GM23248 (cell line): ENCODE measurements at places on chromosomes 12 and 14. TPM values are rescaled to one million over a fixed set of nuclear protein-coding genes. Genes with fewer than 3 reads are reported as not detected.
A peak's percentile ranks its signal among the peaks of the same experiment; 100 is the strongest.

BIN2 gene
- total RNA-seq = not detected in 2 replicates

SDR9C7 gene
- total RNA-seq = not detected in 2 replicates

ANG gene
- 3.6 and 3.8 TPM in 2 replicates for total RNA-seq

LRP1 gene
- total RNA-seq = 257 and 296 TPM in 2 replicates

SRGAP1 gene
- total RNA-seq = 12.4 and 13.0 TPM in 2 replicates

IFT81 gene
- total RNA-seq = 9.5 and 9.7 TPM in 2 replicates

MMP19 gene
- total RNA-seq = 17.6 and 26.3 TPM in 2 replicates

RERG gene
- total RNA-seq = not detected in 2 replicates

GRCh38 chr14:105117257-105117646 lies 51.3 kb downstream of the JAG2 start:
- DNase-seq = no peak

DNA sequence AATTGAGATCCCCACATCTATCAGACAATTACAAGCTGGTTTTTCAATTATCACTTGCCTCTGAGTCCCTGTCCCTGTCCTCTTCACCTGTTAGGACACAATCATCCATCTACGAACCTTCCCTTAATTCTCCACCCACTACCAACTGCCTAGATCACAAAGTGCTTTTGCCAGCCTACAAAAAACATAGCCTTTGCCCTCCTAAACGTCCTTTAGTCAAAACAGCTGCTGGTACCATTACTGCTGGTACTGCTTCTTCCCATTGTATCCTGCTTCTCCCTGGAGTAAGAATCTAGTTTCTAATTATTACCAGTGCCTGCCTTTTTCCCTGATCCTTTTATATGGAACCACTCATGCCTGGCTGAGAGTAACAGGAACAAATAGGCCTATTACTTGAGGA lies 82.1 kb downstream of the CPNE8 start:
- DNase-seq = no peak

- no peak for DNase-seq
Observed at GRCh38 chr12:2466211-2466610, 328.6 kb upstream of the FKBP4 start.

GRCh38 chr14:95255487-95255886 lies 64.2 kb downstream of the CLMN start:
- DNase-seq = no peak

DNA sequence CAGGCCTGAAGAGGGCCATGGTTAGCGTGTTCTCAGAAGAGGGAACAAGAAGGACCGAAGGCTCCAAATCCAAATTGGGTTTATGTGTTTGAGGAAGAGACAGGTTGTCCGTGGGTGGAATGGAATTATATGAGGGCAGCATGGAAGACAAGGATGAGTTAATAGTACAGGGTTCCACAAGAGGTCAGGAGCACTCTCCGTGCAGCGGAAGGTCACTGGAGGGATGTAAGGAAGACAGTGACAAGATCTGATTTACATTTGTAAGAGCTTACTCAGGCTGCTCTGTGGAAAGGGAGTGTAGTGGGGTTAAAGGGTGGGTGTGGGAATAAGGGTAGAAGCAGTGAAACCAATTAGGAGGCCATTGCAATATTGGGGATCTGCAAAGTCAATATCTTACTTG lies 97.0 kb downstream of the TPH2 start:
- no peak for DNase-seq

DNA sequence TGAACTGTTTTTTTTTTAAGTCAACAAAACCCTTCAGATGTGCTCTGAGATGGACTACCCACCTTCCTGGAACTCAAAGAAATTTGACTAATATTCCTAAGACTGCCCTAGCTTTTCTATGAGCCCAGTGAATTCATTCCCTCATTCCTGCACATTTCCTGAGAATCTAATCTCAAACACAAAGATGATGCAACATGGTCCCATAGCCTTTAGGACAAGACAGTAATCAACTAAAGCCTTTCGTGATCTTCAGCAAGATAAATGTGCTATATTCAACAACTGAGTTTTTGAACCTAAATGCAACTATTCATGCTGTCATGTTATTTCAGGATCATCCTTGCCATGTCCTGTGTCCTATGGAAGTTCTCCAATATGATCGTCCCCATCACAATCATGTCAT lies 5.0 kb downstream of the SETD3 start:
- no peak for DNase-seq

GRCh38 chr14:78202976-78203375 lies 32.8 kb downstream of the NRXN3 start:
- DNase-seq = no peak

- DNase-seq = peak; percentile 64
Observed at GRCh38 chr14:104137297-104138097, 890 bp upstream of the KIF26A start.

- no peak for DNase-seq
Observed at GRCh38 chr14:101033446-101034165, 130.1 kb upstream of the RTL1 start.

- DNase-seq = no peak
Observed at GRCh38 chr12:121921066-121921465, 2.7 kb downstream of the CFAP251 start.

- DNase-seq = peak; percentile 35
Observed at GRCh38 chr12:93780101-93780641, 103.0 kb downstream of the CRADD start.

DNA sequence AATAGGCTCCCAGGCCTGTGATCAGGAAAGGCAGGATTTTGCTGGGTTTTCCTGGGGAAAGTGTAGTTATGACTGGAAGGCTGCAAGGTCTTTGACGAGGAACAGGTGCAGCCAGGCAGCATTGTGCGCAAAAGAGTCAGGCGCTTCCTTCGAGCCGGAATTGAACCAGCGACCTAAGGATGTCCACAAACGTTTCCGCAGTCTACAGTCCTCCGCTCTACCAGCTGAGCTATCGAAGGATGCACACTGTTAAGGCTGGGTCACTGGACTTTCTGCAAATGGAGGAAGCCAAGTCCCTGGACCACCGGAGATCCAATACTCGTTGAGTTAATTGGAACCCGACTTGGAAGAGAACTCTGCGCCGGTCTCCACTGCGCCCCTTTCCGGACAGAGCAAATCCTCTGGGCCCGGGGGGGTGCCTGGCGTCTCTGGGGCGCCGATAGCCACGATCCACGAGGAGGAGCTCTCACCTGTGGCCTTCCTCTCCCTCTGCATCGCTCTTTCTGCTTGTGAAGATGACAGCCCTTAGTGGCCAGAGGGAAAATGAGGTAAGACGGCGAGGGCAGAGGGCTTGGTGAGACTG lies 18.4 kb upstream of the OR6S1 start:
- no peak for DNase-seq

DNA sequence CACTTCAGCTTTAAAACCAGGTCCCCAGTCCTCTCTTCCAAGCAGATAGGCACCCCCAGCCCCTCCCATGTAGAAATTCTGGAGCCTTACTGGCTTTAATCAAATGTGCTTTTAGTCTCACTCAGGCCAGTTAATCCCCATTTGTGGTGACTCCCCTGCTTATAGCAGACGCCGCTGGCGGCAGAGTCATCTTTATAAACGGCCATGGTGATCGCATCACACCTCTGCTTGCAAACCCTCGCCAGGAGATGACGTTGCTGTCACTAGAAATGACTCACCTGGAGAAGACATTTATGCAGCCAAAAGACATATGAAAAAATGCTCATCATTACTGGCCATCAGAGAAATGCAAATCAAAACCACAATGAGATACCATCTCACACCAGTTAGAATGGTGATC lies 369.3 kb downstream of the VRK1 start:
- DNase-seq = peak; percentile 2

DNA sequence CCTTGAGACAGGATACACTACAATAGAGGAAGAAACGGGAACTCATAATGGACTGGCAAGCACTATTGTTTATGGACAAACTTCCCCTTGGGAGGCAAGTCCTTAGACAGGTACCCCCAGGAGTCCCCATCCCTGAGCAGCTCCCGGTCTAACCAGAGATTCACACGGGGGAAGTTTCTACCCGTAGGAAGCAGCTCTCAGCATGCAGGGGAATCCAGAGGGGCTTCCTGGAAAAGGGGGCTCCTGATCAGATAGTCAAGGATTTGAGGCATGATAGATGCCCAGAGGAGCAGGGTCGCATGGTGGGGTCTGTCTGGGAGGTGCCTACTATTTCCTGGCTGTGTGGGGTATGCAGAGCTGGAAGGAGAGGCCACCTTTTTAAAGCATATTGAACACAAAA lies 282.4 kb upstream of the RTL1 start:
- no peak for DNase-seq

GRCh38 chr12:32273712-32274111 lies 125.6 kb upstream of the FGD4 start:
- no peak for DNase-seq

DNA sequence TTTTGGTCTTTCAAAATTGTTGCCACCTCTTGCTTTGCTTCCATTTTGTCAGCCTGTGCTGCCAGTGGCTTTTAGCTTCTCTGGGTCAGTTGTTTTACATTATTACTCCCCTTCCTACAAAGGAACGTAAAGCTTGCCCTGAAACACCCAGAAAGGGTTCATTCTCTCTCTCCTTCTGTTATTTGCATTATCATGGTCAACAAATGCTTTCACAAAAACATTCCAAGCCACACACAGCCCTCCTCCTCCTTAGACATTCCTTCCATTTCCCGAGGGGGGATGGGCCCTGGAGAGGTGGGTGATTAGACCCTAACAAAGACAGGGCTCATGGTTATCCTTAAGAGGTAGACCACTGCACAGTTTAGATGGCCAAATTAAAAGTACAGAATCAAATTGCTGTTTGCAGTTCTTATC lies 60.4 kb upstream of the SINHCAF start:
- no peak for DNase-seq

GRCh38 chr12:49131894-49132461 lies 783 bp upstream of the TUBA1B start:
- peak; percentile 76 for DNase-seq

- no peak for DNase-seq
Observed at GRCh38 chr12:95787274-95787818, 3.2 kb downstream of the NTN4 start.

DNA sequence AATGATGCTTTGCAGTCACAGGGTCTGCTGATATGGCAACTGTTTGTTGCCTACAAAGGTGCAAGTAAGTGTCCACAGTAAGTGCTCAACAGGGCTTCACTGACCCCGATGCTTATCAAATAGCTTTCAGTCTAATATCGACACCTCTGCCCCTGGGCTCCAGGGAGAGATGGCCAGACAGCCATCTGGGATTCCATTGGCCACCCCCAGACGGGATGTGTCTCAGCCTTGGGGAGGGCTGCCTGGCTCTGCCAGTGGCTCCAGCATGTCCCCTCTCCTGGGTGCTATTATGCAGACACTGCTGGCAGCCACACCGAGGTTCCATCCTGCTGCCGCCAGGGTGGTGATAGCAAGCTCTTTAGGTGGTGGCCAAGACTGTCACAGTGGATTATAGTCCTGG lies 57.4 kb downstream of the DGLUCY start:
- DNase-seq = no peak

GRCh38 chr12:29159661-29160060 lies 10.6 kb downstream of the FAR2 start:
- no peak for DNase-seq

DNA sequence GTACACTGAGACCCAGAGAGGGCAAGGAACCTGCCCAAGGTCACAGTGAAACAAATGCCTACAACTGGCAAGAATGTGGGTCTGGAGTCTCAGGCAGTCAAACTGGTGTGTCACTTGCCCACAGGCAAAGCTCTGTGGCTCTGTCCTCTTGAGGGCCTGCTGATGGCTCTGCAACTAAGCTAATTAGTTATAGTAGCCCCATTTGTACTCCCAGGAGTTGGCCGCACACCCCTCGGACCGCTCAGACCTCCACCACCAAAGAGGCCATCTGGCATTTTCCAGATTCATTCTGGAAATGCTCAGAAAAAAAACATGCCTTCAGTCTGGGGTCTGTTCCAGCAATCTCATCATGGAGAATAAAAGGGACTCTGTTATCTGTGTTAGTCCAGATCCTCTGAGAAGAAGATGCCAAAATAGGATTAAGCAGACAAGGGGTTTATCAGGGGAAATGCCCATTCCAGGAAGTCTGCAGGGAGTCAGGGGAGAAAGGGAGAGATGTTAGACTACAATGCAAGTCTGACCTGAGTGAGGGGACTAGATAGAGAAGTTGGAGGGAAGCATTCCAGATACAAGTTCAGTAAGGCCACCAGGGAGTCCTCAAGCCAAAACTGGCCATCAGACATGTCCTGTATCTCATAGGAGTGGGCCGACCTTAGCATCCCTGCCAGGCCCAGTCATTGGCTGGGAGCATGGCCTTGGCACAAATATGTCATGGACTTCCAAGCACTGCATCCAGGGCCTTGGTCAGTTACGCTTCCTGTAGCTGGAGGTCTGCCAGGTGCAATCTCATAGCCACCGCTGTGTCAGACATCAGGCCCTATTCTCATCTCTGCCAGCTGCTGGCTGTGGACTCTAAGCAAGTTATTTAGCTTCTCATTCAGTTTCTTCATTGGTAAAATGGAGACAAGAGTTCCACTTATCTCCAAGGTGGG lies 15.4 kb upstream of the OAS1 start:
- no peak for DNase-seq

- peak; percentile 37 for DNase-seq
Observed at GRCh38 chr12:76264611-76265012, 83.6 kb downstream of the BBS10 start.

- no peak for DNase-seq
Observed at GRCh38 chr12:69189378-69189978, 49.9 kb upstream of the CPSF6 start.

DNA sequence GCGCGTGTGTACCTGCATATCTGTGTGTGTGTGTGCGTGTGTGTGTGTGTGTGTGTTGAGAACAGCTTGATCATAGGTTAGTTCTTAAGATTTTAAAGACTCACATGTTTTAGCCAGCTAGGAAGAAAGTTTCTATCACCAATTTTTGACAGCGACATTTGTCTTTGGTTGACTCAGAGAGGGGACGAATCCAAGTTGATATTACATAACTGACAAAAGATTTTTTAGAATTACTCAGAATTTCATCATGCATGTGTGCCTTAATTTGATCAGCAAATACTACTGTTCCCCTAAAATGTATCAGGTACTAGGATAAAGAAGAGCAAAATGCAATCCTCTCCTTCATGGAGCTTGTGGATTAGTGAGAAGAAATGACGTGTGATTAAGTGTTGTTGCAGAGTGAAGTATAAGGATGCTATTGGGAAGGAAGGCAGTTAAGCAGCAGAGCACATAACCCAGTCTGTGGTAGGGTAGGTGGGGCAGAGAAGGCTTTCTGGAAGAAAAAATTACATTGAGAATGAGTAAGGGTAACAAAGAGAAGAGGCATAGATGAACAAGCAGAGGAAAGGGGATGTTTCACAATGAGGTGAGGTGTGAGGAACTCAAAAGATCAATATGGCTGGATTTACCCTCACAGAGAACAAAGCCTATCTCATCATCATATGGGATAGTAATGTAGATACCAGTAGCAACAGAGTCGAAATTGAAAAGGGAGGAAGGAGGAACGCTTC lies 77.5 kb downstream of the ELK3 start:
- peak; percentile 63 for DNase-seq
